ENCODE measurements at places on chromosomes 2 and 18. TPM values are rescaled to one million over a fixed set of nuclear protein-coding genes. Genes with fewer than 3 reads are reported as not detected.

DNA sequence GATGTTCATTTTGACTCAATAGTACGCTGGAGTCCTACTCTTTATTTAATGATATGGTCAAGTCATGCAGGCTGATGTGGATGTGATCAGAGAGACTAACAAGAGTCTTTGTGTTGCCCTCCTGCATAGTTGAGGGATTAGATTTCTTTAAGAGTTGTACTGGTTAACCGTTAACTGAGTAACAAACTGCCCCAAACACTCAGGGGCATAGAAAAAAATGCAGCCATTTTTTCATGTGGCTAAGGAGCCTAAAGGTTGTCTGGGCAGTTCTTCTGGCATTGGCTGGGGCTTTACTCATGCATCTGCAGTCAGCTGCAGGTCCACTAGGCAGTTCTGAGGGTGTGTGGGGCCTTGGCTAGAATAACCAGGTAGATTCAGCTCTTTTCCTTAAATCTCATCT lies 32.5 kb downstream of the DOCK10 start:
- DNase-seq, result peak; percentile 80

DNA sequence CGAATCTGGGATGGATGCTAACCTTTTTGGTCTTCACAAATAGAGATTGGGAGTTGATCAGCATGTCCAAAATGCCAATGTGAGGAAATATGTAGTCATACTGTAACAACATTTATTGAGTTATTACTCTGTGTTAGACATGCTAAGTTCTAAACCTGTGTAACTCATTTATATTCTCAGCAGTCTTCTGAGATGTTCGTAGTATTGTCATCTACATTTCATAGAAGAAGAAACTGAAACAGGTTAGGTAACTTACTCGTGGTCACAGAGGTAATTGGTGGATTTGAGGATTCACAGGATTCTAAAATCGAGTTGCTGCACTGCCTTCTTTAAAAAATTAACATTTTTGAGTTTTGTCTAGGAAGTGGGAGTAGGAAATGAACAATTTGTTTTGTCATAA lies 162.1 kb downstream of the UBE2E3 start:
- DNase-seq, result no peak

DNA sequence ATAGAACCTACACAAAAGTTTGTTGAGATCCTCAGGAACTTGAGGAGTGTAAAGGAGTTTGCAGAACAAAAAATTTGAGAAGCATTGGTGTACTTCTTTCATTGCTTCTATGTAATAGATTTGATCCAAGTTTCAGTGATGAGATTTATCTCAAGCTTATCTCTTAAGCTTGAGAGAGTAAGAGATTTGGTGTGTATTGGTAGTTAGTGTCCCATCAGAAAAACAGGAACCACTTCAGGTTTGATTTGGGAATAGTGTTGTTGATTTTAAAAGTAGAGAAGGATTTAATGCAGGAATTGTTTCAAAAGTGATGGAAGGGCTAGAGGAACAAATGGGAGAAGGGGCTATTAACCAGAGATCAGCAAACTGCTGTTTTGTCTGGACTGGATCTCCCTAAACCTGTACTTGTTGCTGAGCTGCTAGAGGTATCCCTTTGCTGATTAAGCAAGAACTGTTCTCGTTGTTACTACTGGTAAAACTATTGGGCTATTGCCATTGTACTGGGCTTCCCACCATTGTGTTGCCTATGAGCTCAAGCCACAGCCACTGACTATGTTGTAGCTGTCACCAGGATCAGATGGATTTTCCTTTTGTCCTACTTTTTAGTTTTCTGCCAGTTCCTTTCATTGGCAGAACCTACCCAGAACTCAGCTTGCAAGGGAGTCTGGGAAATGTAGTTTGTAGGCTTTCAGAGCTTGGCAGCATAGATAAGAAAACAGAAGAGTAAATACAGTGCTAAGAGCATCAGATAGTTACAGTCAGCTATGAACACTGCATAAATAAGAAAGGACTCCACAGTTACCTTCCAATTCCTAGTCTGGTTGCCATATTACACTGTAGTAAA lies 39.3 kb downstream of the RAB10 start:
- DNase-seq, result no peak

SATB2 gene
- total RNA-seq, result 5.1 TPM

ACADL gene
- 0.07 TPM for total RNA-seq

Data from PC-3 (cell line).